ENCODE measurements at places on chromosomes 5 and 9.

GRCh38 chr5:175591293-175591692 lies 66.6 kb upstream of the HRH2 start:
- no peak for DNase-seq

DNA sequence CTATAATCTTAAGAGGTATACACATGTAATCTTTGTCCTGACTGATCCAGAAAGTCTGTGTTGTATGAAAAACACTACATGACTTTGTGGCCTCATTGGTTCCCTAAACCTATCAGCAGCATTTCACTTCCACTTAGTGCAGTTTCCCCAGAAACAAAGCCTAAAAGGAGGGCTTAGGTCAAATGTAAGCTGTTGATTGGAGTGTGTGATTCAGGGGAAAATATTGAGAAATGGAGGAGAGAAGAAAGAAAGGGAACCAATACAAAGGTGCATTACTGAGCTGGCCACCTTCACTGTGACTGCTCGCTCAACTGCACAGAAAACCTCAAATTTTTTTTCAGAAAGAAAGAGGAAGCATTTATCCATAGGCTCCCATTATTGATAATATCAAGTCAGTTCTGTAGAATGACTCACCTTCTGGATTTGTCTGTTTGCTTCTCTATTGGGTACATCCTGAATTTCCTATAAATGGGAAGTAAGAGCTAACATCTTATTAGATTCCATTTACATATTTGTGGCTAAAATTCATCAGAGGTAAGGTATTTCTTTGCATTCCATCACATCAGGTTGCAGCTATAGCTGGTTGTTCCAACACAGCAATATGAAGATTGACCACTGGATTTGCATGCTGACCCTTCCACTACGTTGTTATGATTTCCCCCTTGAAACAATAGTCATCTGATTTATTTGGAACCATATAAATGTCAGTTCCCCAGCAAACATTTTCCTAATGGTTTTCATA lies 10.3 kb upstream of the FST start:
- no peak for DNase-seq

- DNase-seq = no peak
Observed at GRCh38 chr9:130209422-130209821, 37.2 kb downstream of the NCS1 start.

GRCh38 chr9:98159301-98159700 lies 33.1 kb downstream of the CORO2A start:
- no peak for DNase-seq

DNA sequence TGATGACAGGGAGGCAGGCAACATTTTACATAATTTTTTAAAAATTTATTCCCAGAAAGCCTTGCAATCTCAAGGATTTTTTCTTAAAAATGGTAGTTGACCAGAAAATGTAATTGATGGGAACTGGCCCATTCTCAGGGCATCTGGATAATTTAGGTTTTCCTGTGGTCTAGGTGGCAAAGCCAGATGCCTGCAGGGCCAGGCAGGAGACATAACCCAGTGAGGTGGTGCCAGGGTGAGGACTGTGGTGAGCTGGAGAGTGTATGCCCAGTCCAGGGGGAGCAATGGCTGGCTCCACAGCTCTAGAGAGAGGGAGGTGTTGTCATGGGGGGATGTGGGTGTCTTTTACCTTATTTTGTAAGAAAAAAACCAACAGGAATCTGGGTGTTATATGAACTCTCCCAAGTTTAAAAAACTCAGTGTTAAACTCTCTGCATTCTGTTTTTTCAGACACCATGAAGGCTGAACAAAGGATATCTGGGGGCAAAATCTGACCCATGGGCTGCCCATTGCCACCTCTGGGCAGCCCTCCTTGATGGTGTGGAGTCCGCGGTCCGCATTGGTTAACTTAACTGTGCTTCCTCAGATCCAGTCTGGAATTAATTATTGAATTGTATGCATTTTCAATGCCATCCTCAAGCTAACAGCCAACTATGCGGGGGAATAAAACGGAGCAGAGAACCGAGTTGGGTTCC lies 43.9 kb downstream of the BOD1 start:
- no peak for DNase-seq

DNA sequence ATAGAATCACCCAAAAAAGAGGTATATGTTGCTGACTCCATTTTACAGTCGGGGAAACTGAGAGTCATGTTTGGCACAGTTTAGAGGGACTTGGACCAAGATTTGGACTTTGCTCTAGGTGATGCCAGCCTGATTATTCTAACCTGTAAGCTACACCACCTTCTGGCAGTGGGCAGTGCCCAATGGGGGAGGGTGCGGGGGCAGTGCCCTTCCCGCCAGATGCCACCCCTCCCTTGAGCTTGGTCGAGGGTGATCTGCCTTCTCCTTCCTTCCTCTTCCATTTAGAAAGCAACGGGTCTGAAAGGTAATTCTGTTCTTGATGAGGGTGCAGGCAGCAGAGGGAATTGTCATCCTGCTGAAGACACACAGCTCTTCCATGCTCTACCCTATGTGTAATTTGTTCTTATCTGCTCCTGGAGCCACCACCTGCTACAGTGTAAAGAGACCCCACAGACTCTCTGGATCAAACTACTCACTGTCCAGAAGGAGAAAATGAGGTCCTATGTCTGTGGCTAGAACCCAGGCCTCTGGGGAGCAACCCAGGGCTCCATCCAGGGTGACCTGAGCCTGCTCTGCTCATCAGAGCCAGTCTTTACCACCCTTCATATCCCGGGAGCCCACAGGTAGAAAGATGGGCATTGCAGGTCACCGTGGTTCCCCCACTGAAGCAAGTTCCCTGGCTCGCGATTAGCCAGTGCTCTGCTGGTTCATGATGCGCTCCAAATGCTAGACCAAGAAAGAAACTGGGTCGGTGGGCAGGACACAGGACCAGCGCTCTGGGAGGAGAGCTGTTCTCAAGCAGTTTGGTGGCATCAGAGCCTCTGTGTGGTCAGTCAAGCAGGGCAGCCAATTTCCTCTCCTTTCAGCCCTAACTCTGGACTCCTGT lies 156.2 kb downstream of the RGS3 start:
- DNase-seq = no peak

DNA sequence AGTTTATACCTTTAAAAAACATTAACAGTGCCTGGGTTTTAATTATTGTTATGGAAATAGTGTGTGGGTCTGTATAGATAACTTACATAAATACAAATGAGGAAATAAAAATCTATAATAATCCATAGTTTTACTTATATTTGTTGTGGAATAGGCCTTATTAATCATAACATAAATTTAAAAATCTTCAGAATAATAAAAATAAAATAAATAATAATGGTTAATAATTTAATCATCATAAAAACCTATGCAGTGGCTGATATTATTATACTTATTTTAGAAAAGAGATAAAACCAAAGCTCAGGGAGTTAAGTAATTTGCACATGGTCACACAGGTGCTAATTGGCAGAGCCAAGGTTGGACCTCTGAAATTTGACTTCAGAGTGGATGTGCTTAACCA lies 785.3 kb upstream of the SEMA6A start:
- DNase-seq = no peak

GRCh38 chr5:155871623-155872022 lies 455.3 kb upstream of the SGCD start:
- DNase-seq = no peak

DNA sequence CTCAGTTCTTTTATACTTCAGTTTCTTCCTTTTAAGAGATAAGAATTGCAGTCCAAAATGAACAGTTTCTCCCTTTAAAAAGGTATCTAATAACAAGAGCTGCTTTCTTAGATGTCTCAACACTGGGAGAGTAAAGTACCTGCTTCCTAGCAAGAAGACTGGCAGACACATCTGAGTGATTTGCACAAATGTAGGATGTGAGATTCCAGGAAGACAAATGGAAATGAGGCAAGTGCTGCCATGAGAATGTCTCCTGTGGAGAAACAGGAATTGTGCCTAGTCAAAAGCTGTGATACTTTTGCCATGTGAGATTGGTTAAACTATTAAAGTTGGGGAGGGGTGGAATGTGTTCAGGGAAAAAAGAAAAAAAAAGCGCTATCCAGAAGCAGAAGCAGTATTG lies 159.1 kb downstream of the HTR1A start:
- no peak for DNase-seq

GRCh38 chr5:99314721-99315120 lies 385.9 kb upstream of the CHD1 start:
- DNase-seq = no peak

GRCh38 chr5:137828180-137828579 lies 39.5 kb upstream of the MYOT start:
- DNase-seq = no peak

DNA sequence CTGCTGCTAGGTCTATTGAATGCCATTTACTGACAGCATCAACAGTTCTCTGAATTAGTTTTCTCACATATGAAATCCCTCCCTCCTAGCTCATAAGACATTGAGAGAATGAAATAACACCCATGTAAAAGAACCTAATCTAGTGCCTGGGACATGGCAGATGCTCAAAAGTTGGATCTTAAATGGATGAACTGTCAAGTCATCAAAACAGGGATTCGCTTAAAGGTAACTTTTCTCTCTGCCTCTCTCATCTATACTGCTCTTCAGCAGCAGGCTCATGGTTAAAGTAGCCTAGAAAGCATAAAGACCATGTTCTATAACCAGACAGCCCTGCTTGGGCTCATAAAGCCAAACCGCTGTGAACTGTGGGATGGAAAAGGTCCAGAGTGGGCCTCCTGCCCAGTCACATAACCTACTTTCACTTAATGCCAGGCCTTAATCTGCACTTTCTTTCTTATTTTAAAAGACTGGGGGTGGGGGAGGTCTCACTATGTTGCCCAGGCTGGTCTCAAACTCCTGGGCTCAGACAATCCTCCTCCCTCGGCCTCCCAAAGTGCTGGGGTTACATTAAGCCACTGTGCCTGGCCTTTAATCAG lies 3.7 kb downstream of the TMEM245 start:
- DNase-seq = no peak

- no peak for DNase-seq
Observed at GRCh38 chr5:45281081-45281480, 415.1 kb downstream of the HCN1 start.

- no peak for DNase-seq
Observed at GRCh38 chr9:95822015-95822414, 53.5 kb upstream of the ERCC6L2 start.

GRCh38 chr5:1111241-1111726 lies 579 bp downstream of the SLC12A7 start:
- no peak for DNase-seq

- no peak for DNase-seq
Observed at GRCh38 chr9:134187891-134188385, 23.6 kb upstream of the RNU6ATAC start.

- no peak for DNase-seq
Observed at GRCh38 chr9:76023715-76024195, 133.3 kb downstream of the PCSK5 start.

DNA sequence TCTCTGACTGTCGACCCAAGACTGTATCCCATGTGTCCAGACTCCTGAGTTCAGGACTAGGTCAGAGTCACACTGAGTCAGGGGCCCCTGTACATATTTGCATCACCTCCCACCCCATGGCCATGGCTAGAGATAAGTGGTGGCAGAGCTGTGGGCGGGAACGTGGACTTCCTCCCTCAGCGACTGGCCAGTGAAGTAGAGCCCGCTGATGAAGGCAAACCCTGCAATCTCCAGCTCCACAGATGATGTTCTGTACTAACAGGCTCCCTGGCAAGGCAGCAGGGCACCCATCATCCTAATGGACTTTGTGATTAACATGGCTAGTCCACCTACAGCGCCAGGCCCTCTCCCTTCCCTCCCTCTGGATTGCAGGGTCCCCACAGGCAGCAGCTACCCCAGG lies 110.5 kb upstream of the LRRTM2 start:
- no peak for DNase-seq

DNA sequence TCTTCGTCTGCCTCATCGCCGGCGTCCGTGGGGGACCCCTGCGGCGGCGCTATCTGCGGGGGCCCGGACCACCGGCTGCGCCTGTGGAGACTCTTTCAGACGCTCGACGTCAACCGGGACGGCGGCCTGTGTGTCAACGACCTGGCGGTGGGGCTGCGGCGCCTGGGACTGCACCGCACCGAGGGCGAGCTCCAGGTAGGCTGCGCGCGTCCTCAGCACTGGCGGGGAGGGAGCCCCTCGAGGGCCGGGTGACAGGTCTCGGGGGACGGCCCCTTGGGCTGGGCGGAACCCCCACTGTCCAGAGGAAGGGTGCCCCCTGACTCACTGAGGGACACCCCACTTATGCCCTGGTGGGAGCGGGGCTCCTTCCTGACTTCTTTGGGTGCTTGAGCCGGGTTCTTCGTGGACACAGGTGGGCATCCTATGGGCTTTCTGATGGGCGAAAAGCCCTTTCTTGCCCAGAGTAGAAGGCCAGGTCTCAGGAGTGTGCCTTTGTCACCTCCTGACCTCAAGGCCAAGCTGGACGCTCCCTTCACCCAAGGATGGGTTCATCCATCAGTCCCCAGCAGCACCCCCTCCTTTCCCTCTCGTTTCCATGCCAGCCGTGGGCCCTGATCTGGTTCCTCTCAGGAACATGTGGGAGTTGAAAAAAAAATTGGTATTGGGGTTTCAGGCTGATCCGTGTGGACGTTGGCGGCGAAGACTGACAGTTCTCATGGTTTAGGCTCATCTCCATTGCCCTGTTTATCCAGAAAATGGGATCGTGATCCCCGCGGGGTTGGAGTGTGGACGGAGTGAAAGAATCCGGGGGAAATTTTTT lies 564 bp downstream of the SLC25A25 start:
- DNase-seq = no peak

- no peak for DNase-seq
Observed at GRCh38 chr5:178768371-178769260, 38.2 kb upstream of the ZNF354A start.

DNA sequence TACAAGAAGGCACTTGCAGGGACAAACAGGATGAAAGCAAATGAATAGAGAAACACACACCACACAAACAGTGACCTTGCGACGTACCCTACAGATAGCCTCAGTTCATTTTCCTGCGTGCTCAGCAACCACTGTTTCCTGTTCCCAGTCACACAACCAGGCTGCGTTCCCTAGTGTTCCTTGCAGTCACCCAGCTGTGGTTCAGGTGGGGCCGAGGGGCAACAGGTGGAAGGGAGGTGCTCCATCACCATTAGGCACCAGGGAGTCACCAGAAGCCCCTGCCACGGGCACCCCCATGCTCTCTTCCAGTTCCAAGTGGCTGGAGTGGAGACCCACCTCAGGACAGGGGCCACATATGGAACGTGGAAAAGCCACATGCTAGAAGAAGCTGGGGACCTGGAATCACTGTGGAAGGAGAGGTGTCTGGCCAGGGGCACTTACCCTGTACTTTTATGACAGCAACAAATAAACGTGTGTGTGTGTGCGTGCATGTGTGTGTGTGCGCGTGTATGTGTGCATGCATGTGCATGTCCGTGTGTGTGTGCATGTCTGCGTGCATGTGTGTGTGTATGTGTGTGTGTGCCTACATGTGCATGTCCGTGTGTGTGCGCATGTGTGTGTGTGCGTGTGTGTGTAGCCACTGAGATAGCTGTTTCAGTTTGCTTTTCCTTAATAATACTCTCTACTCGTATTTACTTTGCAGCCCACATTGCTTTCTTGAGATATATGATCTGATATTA lies 18.8 kb upstream of the FCN2 start:
- DNase-seq = no peak

Data from GM12891 (cell line).